DND-41 (cell line): ENCODE measurements at places on chromosomes 4 and X.

- no peak for DNase-seq
Measured at GRCh38 chrX:97074400-97074799, 190.7 kb downstream of the RPA4 start.

- DNase-seq, result no peak
Measured at GRCh38 chr4:52290466-52290865, 239.4 kb downstream of the SPATA18 start.

- DNase-seq, result no peak
Measured at GRCh38 chr4:965766-966134, 7.6 kb downstream of the DGKQ start.

GRCh38 chr4:76623217-76624045 is 188.4 kb downstream of the SHROOM3 start:
- no peak for DNase-seq

DNA sequence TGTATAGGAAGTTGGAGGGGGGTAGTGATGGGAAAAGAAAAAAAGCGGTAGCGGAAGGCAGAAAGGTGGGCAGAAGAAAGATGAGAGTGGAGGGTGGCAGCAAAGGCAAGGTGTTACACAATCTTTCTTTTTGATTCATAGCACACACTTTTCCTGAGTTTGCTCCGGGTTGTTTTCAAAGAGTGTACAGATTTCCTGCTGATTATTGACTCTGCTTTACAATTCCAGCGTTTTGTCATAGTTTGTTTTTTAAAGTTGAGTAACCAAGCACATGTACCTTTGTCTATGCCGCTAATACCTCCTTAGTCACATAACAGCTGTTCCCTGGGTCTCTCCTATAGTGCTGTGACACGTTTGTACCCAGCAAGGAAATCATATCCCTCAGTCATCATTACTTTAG is 50.3 kb downstream of the AGA start:
- no peak for DNase-seq

GRCh38 chrX:154967603-154968002 is 54.9 kb downstream of the F8 start:
- DNase-seq, result no peak

DNA sequence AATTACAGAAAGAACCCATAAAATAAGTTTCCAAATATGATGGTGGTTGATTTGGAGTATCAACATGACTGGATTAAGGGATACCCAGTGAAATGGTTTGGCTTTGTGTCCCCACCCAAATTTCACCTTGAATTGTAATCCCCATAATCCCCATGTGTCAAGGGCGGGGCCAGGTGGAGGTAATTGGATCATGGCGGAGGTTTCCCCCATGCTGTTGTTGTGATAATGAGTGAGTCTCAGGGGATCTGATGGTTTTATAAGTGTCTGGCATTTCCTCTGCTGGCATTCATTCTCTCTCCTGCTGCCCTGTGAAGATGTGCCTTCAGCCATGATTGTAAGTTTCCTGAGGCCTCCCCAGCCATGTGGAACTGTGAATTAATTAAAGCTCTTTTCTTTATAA is 39.1 kb downstream of the WDFY3 start:
- no peak for DNase-seq

- no peak for DNase-seq
Measured at GRCh38 chrX:129930941-129931410, 25.0 kb downstream of the UTP14A start.
